Thymus (tissue), 14 donors: ENCODE measurements at places on chromosomes 1 and 21. TPM values are rescaled to one million over a fixed set of nuclear protein-coding genes. Genes with fewer than 3 reads are reported as not detected.

Gene RAVER2
- 10.8 TPM for total RNA-seq

GRCh38 chr1:41414296-41414695, 53.1 kb downstream of the FOXO6 start:
- no peak for DNase-seq

DNA sequence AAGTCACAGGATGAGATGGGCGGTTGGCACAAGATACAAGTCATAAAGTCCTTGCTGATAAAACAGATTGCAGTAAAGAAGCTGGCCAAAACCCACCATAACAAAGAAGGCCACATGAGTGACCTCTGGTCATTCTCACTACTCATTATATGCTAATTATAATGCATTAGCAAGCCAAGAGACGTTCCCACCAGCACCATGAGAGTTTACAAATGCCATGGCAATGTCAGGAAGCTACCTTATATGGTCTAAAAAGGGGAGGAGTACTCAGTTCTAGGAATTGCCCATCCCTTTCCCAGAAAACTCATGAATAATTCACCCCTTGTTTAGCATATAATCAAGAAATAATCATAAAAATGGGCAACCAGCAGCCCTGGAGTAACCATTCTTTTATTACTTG, 74.9 kb upstream of the APP start:
- DNase-seq, result no peak

DNA sequence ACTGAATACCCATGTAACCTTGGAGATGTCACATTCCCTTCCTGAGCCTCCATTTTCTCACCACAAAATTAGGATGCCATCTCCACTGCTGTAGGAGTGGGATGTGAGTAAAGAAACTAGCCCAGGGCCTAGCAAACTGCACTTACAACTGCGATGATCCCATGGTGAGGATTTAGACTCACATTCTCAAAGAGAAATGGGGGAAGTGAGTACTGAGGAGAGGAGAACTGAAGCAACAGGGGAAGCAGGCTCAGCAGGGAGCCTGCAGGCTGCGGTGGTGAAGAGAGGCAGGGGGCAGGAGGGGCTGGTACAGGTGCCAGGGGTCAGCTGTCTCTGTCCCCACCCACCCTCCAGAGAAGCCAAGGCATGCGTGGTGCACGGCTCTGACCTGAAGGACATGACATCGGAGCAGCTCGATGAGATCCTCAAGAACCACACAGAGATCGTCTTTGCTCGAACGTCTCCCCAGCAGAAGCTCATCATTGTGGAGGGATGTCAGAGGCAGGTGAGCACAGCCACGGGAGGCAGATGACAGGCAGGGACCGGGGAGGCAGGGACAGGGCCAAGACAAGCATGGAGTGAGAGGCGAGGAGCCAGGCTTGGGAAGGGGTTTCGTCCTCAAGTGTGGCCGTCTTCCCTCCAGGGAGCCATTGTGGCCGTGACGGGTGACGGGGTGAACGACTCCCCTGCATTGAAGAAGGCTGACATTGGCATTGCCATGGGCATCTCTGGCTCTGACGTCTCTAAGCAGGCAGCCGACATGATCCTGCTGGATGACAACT, 16.4 kb upstream of the ATP1A4 start:
- no peak for DNase-seq

GRCh38 chr21:46168659-46169386, 13.4 kb upstream of the FTCD start:
- no peak for DNase-seq

DNA sequence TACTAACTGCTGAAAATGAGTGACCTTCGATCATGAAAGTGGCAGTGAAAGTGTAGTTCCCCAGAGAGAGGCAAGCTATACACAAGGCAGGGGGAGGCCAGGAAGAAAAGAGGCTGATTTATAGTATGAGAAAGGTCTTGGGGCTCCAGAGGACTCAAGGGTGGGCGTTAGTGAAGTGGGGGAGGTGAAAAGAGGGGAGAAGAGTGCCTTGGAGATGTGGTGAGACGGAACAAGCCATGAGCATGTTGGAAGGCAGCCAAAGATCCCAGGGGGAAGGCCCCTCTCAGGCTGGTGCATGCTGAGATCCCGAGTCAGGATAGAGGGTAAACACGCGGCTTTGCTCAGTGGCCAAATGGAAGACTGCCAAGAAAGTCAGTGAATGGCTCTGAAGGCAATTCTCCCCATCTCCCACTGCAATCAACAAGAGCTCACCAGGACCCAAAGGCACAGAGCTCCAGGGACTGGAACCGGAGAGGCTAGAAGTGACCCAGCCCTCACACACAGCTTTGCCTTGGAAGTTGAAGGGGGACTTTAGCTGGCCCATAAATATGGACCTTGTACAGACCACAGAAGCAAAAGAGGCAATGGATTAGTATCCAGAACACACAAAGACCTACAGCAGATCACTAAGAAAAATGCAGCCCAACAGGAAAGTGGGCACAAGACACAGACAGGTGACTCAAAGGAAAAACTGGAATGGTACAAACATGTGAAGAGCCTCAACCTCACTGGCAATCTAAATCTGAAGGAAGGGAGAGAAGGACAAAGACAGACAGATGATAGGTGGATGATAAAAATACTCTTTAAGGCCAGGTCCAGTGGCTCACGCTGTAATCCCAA, 49.6 kb downstream of the HSF2BP start:
- DNase-seq, result no peak

Gene FALEC
- 0.19 TPM for total RNA-seq

- peak; percentile 18 for DNase-seq
These were observed at the start of gene MMP23B for GRCh38 chr1:1631782-1632420. MMP23B (plus strand) TSS chr1:1632173; CDS start chr1:1632219, 46 bp downstream.

DNA sequence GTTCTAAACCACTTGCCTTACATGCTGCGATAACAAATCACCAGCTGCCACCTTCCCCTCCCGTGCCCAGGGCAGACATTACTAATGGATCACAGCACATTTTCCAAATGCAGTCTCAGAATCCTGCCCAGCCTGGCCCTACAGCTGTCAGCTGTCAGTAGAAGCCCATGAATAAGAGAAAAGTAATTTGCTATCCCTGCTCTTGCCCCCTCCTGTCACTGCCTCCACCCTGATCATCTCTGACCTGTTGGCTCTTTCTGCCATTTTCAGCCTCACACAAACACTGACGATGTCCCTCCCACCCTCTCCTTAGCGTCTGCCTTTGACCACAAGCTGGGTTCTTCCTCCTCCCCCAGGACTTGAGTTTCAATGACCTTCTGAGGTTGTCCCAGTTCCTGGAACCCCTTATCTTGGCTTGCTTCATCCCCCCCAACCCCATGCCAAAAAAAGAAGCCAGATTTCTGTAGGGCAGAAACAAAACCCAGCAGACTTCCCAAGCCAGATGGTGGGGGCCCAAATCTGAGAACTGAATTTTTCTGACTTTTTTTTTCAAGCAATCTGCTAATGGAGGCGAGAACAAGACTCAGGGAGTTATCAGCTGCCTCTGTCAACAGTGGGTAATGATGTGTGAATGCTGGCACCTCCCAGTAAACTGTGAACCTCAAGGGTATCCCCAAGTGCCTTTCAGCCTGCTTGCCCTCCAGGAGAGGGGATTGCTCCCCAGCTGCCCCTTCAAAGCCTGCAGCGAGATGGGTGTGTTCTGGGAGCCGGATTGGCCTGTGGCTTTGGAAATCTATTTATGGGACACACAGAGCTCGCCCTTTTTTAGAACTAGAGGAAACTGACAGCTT, 216.5 kb upstream of the VAMP3 start:
- no peak for DNase-seq

DNA sequence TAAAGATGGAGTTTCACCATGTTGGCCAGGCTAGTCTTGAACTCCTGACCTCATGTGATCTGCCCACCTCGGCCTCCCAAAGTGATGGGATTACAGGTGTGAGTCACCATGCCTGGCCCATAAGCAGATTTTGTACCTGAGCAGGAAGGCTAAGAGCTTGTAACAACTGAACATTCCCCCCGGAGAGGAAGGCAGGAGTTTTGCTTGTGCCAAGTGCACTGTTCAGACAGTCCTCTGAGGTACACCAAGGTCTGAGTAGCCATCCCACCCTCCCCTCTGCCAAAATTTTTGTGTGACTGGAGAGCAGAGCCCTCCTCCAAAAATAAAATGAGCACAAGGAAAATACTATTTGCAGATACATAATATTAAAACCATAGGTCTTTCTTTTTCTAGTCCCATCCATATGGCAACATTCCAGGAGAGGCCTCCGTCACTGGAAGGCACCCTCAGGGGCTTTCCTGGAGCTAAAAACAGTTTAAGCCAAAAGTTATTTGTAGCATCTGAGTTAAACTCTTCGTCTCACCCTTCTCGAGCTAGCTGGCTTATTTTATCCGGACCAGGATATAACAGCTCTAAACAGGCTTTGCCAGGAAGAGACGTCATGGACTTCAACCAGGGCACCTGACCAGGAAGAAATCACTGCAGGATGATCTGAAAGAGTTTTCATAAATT, 27.2 kb downstream of the CAPN2 start:
- no peak for DNase-seq

Gene HIVEP3
- 6.7 TPM for total RNA-seq

- DNase-seq, result no peak
These were observed 207.2 kb downstream of the PBX1 start for GRCh38 chr1:164765992-164766720.

- DNase-seq, result no peak
These were observed 49.1 kb upstream of the SERBP1 start for GRCh38 chr1:67479146-67479891.

GRCh38 chr1:88453295-88453694, 230.8 kb upstream of the PKN2 start:
- DNase-seq, result no peak

- DNase-seq, result no peak
These were observed 450 bp downstream of the S100A10 start for GRCh38 chr1:151993084-151993733.

Gene SLFNL1
- 0.19 TPM for total RNA-seq

- no peak for DNase-seq
These were observed 3.8 kb downstream of the CELSR2 start for GRCh38 chr1:109252893-109253802.

Gene L1TD1
- 0.42 TPM for total RNA-seq

DNA sequence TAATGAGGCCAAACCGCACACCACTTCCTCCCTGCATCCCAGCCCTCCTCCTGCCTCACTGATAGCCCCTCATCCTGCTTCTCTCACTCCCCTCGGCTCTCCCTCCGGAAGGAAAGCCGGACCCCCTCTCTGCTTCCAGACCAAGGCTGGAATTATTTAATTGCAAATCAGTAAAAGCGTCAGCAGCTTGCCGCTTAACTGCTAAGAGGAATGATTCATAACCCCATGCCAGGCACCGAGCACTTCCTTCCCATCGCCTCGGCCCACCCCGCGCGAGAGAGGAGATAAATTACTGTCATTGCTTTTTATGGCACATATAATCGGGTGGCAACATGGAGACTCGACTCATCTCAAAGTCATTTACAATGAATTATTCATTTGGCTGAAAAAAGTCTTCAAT, 77.3 kb downstream of the UBIAD1 start:
- DNase-seq, result no peak
